Type B pancreatic cell (in vitro differentiated cells): ENCODE measurements at places on chromosomes 2 and 18.
A peak's percentile ranks its signal among the peaks of the same experiment; 100 is the strongest.

DNA sequence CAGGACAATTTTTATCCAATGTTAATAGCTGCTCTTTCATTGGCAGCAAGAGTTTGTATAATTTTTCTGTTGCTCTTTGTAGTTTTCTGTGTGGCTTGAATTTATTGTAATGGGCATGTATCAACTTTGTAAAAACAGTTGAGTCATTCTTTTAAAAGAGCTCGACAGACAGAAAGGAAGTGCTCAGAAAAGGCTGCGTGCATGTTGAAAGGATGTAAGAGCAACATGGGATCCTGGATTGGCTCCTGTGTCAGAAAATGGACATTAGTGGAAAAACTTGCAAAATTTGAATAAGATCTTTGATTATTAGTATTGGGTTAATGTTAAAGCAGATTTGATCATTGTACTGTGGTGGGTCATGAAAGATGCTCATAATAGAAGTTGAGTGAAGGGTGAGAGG is 93.3 kb upstream of the CDC42EP3 start:
- H3K36me3 ChIP-seq, result peaks cover 4% of the 10 kb centered on the region
- DNase-seq, result no peak
- no peak overlapping the region for H3K4me3 ChIP-seq
- peaks cover 3% of the 10 kb centered on the region for H3K27me3 ChIP-seq
- no peak overlapping the region for H3K27ac ChIP-seq

GRCh38 chr18:24500766-24501165 is 40.3 kb downstream of the HRH4 start:
- H3K4me3 ChIP-seq, result no peak overlapping the region
- peaks cover 20% of the 10 kb centered on the region for H3K4me1 ChIP-seq
- no peak overlapping the region for H3K27ac ChIP-seq
- no peak for DNase-seq

- peaks cover 4% of the 10 kb centered on the region for H3K27me3 ChIP-seq
- H3K4me1 ChIP-seq, result peaks cover 9% of the 10 kb centered on the region
- H3K4me3 ChIP-seq, result no peak overlapping the region
- no peak for DNase-seq
- H3K27ac ChIP-seq, result no peak overlapping the region
- no peaks in the 10 kb centered on the region for H3K36me3 ChIP-seq
These were observed 137.7 kb upstream of the TRIB2 start for GRCh38 chr2:12579018-12579417.

DNA sequence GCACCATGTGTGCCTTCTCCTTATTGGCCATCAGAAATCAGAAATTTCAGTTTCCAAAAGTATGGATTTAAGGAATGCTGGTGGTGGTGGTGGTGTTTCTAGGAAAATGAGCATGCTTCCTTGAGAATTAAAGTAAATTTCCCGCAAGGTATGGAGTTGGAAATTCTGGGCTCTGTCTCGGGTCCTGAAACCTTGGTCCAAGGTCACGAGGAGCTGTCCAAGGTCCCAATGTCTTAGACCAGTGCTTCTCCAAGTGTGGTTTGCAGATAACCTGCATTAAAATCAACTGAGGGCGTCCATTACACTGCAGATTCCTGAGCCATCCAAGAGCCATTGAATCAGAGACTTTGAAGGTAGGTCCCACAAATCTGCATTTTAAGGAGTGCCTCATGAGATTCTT is 210.9 kb upstream of the PKDCC start:
- DNase-seq, result no peak
- H3K27me3 ChIP-seq, result peaks cover 44% of the 10 kb centered on the region
- no peak overlapping the region for H3K4me3 ChIP-seq
- no peaks in the 10 kb centered on the region for H3K4me1 ChIP-seq
- H3K27ac ChIP-seq, result no peak overlapping the region

DNA sequence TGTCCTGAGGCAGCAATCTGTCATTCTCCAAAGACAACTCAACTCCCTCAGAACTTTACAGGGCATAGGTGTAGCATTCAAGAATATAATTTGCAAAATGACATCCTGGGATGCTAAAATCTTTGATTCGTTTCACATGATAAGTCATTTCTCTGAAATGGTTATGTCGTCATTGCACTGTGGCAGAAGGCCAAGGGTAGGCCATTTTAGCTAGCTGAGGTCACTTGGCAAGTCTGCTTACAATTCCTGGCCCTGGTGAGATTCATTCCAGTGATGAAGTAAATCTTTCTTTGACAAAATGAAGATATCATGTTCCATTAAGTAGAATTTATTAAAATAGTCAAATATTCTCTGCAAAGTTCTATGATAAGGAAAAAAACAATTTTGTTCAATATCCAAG is 1410.3 kb upstream of the LRRTM1 start:
- H3K36me3 ChIP-seq, result no peaks in the 10 kb centered on the region
- DNase-seq, result no peak
- H3K27ac ChIP-seq, result no peak overlapping the region
- no peak overlapping the region for H3K4me3 ChIP-seq

DNA sequence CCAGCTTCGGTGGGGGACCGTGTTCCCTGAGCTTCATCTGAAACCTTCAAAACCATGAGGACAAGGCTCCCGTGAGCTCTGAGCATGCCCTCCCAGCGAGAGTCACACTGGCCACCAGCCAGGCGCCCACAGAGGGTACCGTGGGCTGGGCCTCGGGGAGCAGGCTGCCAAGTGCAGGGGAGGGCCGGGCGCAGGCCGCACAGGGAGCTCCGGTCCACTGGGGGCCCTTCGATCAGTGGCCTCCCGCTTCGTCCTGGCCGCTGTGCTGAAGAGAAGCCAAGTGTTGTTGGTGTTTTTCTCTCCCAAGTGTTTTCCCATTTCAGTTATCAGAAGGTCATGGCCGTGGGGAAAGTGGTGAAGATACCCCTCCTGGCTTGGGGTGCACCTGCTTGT is 144.4 kb downstream of the PTGR3 start:
- no peak overlapping the region for H3K27ac ChIP-seq
- no peak for DNase-seq
- no peaks in the 10 kb centered on the region for H3K27me3 ChIP-seq
- H3K4me3 ChIP-seq, result no peak overlapping the region

DNA sequence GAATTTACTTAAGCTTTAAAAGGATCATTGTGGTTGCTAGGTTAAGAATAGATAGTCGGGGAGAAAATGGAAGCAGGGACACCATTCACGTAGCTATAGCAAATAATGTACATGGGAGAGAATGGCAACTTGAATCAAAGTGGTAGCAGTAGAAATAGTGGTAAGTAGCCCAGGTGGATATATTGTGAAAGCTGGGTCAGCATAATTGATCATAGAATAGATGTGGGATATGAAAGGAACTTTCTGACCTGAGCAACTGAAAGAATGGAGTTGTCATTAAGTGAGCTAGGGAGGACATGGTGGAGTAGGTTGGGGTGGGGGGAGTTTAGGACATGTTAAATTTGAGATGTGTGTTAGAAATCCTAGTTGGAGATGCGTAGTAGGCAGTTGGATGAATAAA is 2.2 kb downstream of the SGO2 start:
- H3K27ac ChIP-seq, result no peak overlapping the region
- peak overlapping the region; percentile 3 for H3K4me3 ChIP-seq
- H3K36me3 ChIP-seq, result no peaks in the 10 kb centered on the region
- H3K27me3 ChIP-seq, result peaks cover 8% of the 10 kb centered on the region
- DNase-seq, result no peak

- peaks cover 8% of the 10 kb centered on the region for H3K27me3 ChIP-seq
- H3K27ac ChIP-seq, result no peak overlapping the region
- no peak for DNase-seq
- H3K36me3 ChIP-seq, result no peaks in the 10 kb centered on the region
These were observed 35.1 kb upstream of the NTSR2 start for GRCh38 chr2:11705063-11705462.

DNA sequence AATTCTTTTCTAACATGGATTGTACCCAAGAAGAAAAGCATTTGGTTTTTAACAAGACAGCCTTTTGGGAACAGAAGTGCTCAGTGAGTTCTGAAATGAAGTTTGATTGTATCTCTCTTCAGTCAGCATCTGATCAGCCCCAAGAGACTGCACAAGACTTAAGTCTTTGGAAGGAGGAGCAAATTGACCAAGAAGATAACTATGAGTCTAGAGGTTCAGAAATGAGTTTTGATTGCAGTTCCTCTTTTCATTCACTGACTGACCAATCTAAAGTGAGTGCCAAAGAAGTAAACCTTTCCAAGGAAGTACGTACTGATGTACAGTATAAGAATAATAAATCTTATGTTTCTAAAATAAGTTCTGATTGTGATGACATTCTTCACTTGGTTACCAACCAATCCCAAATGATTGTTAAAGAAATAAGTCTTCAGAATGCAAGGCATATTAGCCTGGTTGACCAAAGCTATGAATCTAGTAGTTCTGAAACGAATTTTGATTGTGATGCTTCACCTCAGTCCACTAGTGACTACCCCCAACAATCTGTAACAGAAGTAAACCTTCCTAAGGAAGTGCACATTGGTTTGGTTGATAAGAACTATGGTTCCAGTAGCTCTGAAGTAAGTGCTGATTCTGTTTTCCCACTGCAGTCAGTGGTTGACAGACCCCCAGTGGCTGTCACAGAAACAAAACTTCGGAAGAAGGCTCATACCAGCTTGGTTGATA is 31.2 kb downstream of the ZDBF2 start:
- H3K36me3 ChIP-seq, result peaks cover 51% of the 10 kb centered on the region
- no peaks in the 10 kb centered on the region for H3K4me1 ChIP-seq
- H3K27ac ChIP-seq, result no peak overlapping the region
- DNase-seq, result no peak
- no peaks in the 10 kb centered on the region for H3K27me3 ChIP-seq
- H3K4me3 ChIP-seq, result no peak overlapping the region

- DNase-seq, result peak; percentile 25
- no peaks in the 10 kb centered on the region for H3K4me1 ChIP-seq
- no peak overlapping the region for H3K27ac ChIP-seq
- no peaks in the 10 kb centered on the region for H3K36me3 ChIP-seq
- no peak overlapping the region for H3K4me3 ChIP-seq
These were observed 35.1 kb downstream of the LOXHD1 start for GRCh38 chr18:46621871-46622270.

DNA sequence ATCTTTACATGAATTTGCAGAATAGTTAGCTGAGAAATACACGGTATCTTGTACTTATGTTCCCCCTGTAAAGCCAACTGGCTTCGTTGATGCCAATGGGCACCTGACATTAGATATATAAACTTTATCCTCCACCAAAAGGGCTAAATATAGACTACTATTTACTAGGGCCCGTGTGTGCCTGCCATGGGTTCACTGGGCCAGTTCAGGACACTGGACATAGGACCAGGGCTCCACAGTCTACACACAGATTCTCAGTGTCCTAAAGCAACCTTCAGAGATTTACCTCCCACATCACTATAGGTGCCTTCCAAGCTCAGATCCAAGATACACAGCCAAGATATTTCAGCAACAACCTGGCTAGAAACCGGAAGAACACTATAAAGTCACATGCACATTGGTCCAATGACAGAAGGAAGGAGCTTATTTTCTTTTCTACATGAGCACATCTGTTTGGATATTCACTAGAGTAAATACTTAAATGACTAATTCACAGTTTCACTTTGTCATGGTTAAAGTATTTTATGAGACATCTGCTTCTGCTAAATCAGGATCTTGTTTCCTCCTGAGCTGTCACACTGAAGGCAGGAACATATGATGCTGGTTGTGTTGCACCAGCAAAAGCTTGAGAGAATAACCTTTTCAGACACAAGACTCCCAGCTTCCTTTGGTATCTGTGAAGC is 95.1 kb downstream of the MYO5B start:
- H3K4me3 ChIP-seq, result no peak overlapping the region
- H3K36me3 ChIP-seq, result no peaks in the 10 kb centered on the region
- peak overlapping the region; percentile 77 for H3K27ac ChIP-seq
- no peaks in the 10 kb centered on the region for H3K27me3 ChIP-seq
- no peak for DNase-seq
- H3K4me1 ChIP-seq, result no peaks in the 10 kb centered on the region

- H3K27ac ChIP-seq, result no peak overlapping the region
- DNase-seq, result no peak
- peaks cover 32% of the 10 kb centered on the region for H3K4me1 ChIP-seq
- H3K36me3 ChIP-seq, result peaks cover 8% of the 10 kb centered on the region
- H3K4me3 ChIP-seq, result no peak overlapping the region
- no peaks in the 10 kb centered on the region for H3K27me3 ChIP-seq
These were observed 205.3 kb downstream of the ANAPC1 start for GRCh38 chr2:111678651-111679050.

DNA sequence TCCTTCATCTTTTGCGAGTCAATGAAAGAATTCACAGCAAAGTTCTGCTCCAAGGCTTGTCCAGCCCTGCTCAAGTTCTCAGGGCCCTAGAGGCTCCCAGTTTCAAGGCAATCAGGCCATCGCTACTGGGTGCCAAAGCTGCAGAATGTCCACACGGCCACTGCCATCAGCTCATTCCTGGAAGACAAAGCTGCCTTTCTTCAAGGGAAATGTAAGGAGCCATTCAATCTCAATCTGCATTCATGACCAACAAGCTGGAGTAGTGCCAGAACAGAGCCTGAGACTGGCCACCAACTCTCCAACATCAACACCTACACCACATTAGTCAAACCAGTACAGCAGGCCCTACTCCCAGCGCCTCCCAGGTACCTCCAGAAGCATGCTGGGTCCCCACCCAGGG is 202.2 kb downstream of the TCF4 start:
- peaks cover 42% of the 10 kb centered on the region for H3K36me3 ChIP-seq
- no peak for DNase-seq

GRCh38 chr2:57876313-57876712 is 170.3 kb upstream of the VRK2 start:
- H3K4me1 ChIP-seq, result no peaks in the 10 kb centered on the region
- DNase-seq, result no peak
- H3K27ac ChIP-seq, result no peak overlapping the region
- no peaks in the 10 kb centered on the region for H3K36me3 ChIP-seq
- H3K4me3 ChIP-seq, result no peak overlapping the region
- no peaks in the 10 kb centered on the region for H3K27me3 ChIP-seq

DNA sequence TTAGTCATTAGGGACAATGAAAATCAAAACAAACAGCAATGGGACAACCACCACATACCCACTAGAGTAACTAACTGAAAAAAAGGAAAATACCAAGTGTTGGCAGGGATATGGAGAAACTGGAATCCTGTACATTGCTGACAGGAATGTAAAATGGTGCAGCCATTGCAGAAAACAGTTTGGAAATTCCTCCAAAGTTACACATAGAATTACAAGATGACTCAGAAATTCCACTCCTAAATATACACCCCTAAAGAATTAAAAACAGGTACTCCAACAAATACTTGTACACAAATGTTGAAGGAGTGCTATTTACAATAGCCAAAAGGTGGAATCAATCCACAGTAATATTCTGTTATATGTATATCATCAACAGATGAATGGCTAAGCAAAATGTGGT is 110.9 kb downstream of the ROCK1 start:
- peaks cover 30% of the 10 kb centered on the region for H3K36me3 ChIP-seq
- no peaks in the 10 kb centered on the region for H3K27me3 ChIP-seq
- no peak for DNase-seq
